ENCODE measurements at places on chromosomes 4 and X.

- DNase-seq: no peak
These were observed 4.6 kb upstream of the SERTM2 start for GRCh38 chrX:111506826-111507225.

DNA sequence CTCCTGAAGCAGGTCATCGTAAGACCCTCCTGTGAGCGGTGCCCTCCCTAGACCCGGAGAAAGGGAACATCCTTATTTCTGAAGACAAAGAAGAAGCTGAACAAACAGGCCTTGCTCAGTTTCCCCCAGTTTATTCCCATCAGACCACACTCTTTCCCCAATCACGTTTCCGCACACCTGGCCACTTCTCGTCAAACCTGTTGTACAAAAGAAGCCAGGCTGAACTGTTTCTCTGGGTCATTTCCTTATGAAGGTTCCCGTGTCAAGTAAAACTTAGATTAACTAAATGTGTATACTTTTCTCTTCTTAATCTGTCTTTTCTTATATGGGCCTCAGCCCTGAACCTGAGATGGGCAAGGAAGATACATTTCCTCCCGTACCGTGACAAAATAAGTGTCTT, 111.6 kb upstream of the ENPP6 start:
- DNase-seq: no peak

DNA sequence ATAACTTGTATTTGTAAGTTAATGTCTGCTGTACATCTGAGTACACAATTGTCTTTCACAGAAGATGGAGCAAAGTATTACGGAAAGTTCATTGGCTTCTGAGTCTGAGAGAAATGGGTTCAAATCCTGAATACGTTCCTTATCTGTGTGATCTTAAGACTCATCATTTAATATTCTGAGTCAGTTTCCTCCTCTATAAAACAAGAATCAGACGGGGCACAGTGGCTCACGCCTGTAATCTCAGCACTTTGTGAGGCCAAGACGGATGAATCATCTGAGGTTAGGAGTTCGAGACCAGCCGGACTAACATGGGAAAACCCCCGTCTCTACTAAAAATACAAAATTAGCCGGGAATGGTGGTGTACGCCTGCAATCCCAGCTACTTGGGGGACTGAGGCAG, 57.8 kb downstream of the APBB2 start:
- no peak for DNase-seq

DNA sequence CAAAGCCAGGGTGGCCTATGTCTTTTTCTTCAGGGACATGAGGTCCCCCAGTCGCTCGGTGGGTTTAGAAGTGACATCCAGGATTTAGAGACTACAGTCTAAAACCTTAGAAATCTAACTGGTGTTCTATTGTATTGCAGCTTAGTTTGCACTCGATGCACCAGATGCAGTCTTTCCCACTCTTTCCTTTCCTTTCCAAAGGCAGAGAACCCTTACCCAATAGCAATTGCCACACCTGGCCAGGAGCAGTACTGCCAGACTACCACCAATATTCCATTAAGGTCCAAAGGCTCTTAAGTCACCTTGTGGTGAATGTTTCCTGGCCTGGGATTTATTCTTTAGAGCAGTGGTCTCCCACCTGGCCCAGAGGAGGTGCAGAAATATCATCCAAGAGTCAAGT, 1068.8 kb downstream of the FAM133A start:
- DNase-seq: no peak

GRCh38 chrX:125791787-125792186, 374.3 kb downstream of the DCAF12L2 start:
- no peak for DNase-seq

- peak; percentile 10 for DNase-seq
These were observed 58.2 kb upstream of the MXD4 start for GRCh38 chr4:2320152-2320551.

DNA sequence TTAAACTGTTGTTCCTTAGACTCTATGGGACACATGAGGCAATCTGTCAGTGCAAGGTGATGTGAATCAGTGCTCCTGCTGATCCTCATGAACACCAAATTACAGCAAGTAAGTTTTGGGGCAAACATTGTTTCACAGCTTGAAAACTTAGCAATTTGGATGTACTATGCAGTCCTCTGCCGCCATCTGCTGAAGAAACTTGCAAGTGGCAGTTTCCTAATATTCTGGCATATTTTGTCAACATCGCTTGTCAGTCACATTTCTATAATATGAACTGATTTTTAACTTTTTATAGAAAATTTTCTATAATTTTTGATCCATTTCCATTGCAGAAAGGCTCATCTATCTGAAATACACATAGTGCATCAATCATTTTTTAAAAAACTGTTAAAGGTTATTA, 56.3 kb downstream of the ZAR1 start:
- peak; percentile 8 for DNase-seq

- DNase-seq: peak; percentile 15
These were observed 207.7 kb downstream of the STIM2 start for GRCh38 chr4:27068151-27068867.

GRCh38 chr4:16196482-16197393, 29.5 kb downstream of the TAPT1 start:
- peak; percentile 76 for DNase-seq

GRCh38 chr4:75243570-75243969, 270.6 kb downstream of the RCHY1 start:
- no peak for DNase-seq

DNA sequence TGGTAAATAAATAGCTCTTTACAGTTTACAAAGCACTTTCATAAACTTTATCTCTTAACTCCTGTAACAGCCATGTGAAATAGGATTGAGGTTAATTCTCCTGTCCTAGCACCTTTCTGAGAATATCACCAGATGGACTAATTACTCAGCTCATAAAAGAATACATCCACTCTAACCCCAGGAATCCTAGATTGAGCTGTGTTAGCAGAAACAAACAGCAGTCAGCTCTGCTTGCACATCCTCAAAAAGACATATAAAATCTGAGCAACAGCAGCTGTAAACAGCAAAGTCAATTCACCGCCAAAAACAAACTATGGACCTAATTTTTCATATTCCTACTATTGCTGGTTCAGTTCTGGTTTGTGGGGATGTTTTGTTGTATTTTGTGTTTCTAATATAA, 182.8 kb downstream of the QDPR start:
- no peak for DNase-seq

DNA sequence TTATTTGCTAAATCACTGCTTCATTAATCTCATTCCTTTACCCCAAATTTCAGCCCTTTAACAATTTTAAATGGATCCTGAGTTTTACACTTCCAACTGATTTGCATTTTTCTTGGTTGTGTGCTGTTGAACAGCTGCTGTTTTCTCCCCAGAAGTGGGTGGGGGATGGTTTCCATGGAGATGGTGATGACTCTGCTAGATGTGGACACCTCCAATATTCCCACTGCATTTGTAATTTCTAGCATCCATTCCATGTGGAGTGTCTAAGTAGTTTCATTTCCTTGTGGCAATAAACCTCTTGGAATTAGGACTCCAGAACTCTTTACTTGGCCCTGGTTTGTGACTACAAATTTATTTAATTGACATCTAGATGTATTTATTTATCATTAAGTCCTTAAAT, 330.4 kb downstream of the GBA3 start:
- no peak for DNase-seq

DNA sequence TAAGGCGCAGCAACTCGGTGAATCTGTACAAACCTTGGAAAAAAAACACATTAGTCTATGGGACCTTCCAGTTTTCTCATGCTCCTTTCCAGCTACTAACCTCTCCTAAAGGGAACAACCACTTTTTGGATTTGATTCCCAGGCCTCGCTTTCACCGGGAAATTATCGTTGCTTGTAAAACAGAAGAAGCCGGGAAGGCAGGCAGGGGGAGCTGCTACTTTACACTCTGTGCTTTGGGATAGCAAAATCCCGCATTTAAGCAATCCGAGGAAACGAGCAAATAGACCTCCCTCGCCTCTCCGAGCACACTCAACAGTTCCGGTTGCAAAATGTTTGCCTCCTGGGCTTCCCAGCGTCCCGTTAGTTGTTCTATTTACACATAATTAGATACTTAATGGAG, 1.2 kb downstream of the CD38 start:
- DNase-seq: peak; percentile 33

- no peak for DNase-seq
These were observed 108.6 kb downstream of the ARHGAP6 start for GRCh38 chrX:11557120-11557519.

GRCh38 chrX:24231131-24231540, 81.6 kb downstream of the ZFX start:
- DNase-seq: no peak

DNA sequence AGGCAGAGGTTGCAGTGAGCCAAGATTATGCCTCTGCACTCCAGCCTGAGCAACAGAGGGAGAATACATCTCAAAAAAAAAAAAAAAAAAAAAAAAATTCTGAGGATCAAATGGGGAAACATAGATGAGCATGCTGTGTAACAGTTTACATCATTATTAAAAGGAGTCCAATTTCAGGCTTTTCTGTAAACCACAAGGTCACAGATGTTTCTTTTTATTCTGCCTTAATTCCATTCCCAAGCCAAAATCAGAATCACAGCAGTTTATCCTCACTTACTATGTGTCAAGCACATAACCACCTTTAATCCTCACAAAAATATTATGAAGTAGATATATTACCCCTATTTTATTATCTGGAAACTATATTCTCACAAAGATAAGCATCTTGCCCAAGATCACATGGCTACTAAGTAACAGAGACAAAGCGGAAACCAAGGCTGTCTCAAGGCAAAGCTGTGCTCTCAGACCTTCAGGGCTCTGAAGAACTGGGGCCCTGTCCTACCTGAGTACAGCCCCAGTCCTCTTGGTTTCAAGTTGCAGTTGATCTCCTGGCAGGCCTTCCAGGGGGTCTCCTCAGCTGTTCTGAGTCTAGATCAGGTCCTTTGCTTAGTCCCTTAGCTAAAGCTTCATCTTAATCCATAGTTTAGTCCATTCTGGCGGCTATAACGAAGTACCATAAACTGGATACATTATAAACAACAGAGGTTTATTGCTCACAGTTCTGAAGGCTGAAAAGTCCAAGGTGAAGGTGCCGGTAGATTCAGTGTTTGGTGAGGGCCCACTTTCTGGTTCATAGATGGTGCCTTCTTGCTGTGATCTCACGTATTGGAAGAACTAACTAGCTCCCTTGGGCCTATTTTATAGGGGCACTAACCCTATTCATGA, 141.3 kb downstream of the PALLD start:
- DNase-seq: no peak

DNA sequence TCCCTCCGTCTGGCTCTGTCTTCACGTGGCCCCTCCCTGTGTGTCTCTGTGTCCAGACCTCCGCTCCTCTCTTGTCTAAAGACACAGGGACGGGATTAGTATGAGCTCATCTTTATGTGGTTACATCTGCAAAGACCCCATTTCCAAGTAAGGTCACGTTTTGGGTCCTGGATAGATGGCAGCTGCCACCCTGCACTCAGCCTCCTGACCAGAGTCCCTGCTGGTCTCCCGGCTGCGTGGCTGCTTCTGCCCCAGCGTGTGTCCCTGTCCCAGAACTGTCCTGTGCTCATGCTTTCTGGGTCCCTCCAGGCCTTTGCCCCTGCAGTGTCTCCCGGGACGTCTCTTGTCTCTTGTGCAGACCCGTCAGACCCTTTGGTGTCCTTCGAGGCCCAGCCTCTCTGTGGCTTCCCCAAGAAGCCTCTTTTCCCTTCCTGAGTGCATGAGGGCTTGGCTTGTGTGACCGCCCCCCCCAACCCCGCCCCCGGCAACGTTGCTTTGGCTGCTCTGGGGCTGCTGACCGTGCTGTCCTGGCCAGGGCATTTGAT, 107.3 kb downstream of the PSAPL1 start:
- no peak for DNase-seq

- DNase-seq: no peak
These were observed 18.7 kb downstream of the SGMS2 start for GRCh38 chr4:107843391-107843790.

- DNase-seq: no peak
These were observed 45.4 kb upstream of the GNPDA2 start for GRCh38 chr4:44771789-44772188.

- DNase-seq: no peak
These were observed 41.6 kb upstream of the GIMD1 start for GRCh38 chr4:106409901-106410889.

GRCh38 chrX:21427086-21427485, 52.9 kb downstream of the CNKSR2 start:
- no peak for DNase-seq

GRCh38 chrX:105017641-105018040, 202.9 kb downstream of the TEX13A start:
- DNase-seq: no peak

- DNase-seq: no peak
These were observed 32.8 kb upstream of the PPARGC1A start for GRCh38 chr4:23922541-23923111.

DNA sequence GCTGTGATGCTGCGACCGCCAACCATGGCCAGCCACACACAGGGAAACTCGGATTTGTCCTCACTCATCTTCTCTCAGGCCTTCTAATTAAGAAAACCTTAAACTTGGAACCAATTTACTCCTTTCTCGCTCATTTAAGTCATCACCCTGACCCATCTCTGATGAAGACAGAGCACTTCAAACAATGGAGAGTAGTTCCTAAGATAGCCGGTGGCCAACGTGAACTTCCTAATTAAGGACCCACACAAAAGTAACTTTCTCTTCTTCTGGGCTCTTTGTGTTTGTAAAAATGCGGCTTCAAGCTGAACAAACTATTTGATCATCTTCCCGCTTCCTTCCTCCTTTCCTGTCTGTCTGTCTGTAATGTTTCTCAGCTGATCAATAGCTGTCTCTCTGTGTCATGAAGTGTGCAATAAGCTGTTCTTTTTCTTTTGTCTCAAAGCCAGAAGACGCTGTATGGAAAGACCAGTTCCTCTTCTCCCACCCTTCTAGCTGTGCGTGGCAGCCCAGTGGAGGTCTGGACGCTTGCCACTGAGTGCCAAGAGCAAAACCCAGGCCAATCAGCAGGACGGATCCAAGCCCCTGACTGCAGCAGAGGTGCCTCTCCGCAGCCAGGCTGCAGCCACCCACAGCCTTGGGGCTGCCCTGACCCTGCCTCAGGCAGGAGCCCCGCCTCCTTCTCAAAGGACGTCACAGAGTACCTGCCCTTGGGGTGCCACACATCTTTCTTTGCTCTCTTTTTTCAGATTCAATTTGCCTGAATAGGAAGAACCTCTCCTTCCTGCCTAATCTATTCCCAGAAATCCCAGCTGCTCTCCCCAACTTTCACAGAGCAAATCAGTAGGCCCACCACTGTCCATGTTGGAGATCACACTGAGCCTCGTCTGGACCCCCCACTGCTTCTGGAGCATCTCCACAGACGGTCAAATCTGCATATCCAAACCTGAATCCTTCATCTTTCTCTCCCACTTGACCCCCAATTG, 59.3 kb downstream of the MAML3 start:
- DNase-seq: no peak

DNA sequence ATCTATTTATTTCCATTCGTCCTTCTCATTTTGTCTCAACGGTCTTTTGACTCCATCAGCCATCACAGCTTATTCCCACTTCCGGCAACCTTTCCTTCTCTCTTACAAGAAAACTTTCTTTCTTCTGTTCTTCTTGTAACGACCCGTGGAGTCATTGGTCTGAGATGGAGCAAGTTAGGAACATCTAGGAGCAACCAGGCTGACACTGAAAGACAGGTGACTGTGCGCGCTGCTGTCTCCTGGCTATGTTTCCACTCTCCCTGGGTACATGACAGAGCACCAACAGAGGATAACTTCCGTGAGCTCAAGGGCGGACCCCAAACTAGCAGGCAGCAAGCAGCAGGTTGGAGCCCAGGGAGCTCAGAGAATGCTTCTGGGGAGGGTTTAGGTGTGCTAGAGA, 2.5 kb downstream of the FGF5 start:
- DNase-seq: no peak

Data from small intestine (tissue), 16 donors.